ENCODE measurements at places on chromosomes 3 and 15.

GRCh38 chr3:33131331-33132018 is 17.7 kb downstream of the CRTAP start:
- peak; percentile 55 for DNase-seq

- DNase-seq: peak; percentile 85
Measured at GRCh38 chr15:82044373-82045178, 1.2 kb downstream of the MEX3B start.

DNA sequence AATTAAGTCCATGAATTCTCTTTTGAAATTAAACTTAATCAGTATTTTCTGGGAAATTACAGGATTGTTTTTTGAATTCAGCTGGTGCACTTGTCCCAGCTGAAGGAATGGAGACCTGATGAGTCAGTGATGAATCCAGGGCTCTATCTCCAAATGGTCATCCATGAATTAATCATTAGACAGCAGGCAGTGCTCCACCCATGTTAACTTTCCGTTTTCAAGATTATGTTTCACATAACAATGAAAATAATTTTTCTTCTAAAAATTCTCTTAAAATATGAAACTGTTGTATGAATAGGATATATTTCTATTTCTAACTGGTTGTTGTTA is 13.9 kb upstream of the PAQR9 start:
- DNase-seq: no peak

DNA sequence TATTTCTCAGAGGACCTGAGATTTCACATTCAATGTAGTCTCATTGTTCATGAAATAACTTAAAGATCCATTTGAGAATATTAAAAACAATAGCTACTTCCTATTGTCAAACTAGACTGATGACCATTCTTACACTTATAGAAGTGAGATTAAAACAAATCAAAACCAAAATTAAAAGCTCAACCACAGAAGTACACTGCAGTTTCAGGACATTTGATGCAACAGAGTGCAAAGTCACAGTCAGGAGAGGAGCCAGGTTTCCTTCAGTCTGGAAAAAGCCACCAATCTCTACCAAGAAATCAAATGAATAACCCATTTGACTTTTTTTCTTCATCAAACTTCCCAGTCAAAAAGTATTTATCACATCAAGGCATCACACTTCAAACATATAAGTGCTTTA is 5.5 kb downstream of the CCPG1 start:
- no peak for DNase-seq

- no peak for DNase-seq
Measured at GRCh38 chr15:91752081-91752785, 101.3 kb upstream of the SLCO3A1 start.

- DNase-seq: no peak
Measured at GRCh38 chr3:124396339-124396950, 333.8 kb upstream of the UMPS start.

- no peak for DNase-seq
Measured at GRCh38 chr3:95775486-95776094, 1038.8 kb upstream of the EPHA6 start.

GRCh38 chr3:55884491-55885285 is 397.6 kb upstream of the WNT5A start:
- DNase-seq: no peak

- no peak for DNase-seq
Measured at GRCh38 chr15:60830479-60830878, 351.5 kb upstream of the ICE2 start.

- DNase-seq: no peak
Measured at GRCh38 chr3:94778289-94778688, 715.4 kb downstream of the NSUN3 start.

DNA sequence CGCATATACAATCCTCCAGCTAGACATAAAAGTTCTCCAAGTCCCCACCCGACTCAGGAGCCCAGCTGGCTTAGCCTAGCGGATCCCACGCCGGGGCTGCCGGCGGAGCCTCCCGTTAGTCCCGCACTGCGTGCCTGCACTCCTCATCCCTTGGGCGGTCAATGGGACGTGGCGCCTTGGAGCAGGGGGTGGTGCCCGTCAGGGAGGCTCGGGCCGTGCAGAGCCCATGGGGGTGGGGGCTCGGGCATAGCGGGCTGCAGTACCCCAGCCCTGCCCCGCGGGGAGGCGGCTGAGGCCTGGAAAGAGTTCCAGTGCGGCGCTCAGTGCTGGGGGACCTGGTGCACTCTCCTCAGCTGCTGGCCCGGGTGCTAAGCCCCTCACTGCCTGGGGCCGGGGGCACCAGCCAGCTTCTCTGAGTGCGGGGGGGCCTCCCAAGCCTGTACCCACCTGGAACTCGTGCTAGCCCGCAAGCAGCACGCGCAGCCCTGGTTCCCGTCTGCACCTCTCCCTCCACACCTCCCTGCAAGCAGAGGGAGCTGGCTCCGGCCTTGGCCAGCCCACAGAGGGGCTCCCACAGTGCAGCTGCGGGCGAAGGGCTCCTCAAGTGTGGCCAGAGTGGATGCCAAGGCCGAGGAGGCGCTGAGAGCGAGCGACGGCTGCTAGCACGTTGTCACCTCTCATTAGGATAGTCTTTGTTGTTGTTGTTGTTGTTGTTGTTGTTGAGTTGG is 12.2 kb upstream of the CCDC50 start:
- DNase-seq: no peak

DNA sequence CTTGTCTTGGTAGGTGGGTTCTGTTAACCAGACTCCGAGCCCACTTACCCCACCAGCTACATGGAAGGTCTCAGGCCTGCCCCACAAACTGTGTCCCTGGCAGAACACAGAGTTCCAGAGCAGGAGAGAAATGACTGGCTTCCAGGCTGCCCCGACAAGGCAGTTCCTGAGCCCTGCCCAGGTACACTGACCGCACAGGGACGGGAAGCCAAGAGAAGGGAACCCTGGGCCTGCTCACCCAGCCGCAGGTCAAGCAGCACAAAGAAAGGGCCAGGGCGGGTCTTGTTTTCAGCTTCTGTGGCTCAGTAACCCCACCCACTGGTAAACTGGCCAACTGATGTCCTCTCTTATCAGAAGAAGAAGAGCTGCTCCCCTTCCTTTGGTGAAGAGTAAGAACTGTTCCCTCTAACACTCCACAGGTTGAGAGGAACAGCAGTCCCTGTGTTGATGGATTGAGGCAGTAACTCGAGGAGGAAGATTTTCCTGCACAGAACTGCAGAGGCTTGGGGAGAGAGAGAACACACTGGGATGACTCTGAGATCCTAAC is 68.4 kb downstream of the CRTC3 start:
- peak; percentile 33 for DNase-seq

DNA sequence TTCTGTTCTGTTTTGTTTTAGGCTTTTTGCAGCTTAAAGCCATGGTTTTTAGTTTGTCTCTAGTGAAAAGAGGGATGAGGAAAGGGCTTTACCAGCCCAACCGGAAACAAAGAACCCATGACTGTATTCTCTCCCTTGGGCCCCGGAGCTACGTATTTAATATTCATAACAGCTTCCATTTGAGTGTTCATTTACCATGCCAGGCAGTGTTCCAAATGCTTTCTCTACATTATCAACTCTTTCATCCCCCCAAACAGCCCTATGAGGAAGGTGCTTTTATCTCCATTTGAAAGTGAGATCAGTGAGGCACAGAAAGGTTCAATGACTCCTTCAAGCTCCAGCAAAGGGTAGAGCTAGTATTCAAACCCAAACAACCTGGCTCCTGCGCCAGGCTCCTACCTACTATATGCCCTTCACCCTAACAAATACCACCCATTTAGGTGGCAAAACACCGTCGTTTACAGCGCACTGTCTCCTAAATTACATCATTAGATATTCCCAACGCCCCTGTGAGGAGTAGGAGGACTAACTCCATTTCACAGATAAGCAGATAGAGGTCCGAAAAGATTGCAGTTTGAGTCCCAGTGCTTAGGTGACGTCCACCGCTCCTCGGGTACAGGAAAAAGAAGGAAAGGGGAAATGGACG is 27.9 kb downstream of the GTPBP8 start:
- DNase-seq: peak; percentile 24

- DNase-seq: peak; percentile 24
Measured at GRCh38 chr3:81816473-81817250, 55.2 kb upstream of the GBE1 start.

GRCh38 chr15:100602823-100603393 is 519 bp downstream of the ASB7 start:
- DNase-seq: no peak

DNA sequence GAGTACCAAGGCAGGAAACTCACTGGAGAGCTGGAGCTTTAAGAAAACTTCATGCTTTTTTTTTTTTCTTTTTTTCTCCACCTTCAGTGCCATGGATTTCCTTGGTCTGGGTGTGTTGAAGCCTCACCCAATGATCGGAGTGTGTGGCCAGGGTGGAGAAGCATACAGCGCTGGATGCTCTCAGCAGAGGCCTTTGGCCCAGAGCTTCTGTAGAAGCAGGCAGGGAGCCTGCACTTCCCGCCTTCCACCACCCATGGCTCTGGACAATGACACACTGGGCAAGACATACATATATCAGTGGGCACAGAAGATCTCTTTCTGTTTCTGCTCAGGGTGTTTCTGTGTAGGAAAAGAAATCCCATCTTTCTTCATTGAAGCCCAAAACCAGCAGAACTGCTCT is 55.8 kb upstream of the ACAD9 start:
- DNase-seq: no peak

DNA sequence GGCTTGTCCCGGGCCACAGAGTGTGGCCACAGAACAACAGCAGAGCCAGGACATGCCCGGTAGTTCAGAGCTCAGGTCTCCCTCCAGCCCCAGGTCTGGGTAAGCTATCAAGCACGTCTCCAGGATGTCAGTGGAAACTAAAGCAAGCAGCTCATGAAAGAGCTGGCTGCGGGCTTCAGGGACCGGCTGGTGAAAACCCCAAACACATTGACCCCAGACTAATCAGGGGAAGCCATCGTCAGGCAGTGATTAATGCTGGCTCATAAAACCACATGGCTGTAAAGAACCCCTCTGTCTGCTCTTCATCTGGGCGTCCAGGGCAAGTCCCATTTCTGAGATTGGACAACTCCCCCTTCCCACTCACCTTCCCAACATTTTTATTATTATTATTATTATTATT is 37.8 kb downstream of the LMCD1 start:
- no peak for DNase-seq

GRCh38 chr3:78791753-78792152 is 976.0 kb downstream of the ROBO1 start:
- peak; percentile 24 for DNase-seq

- DNase-seq: no peak
Measured at GRCh38 chr15:70439304-70439877, 324.0 kb downstream of the UACA start.

- DNase-seq: no peak
Measured at GRCh38 chr3:10599017-10599416, 93.6 kb upstream of the ATP2B2 start.

- DNase-seq: no peak
Measured at GRCh38 chr15:73078722-73079121, 26.5 kb downstream of the NEO1 start.

- no peak for DNase-seq
Measured at GRCh38 chr3:114223143-114223542, 14.2 kb downstream of the ZNF80 start.

- no peak for DNase-seq
Measured at GRCh38 chr3:13425689-13426088, 5.6 kb upstream of the NUP210 start.

- DNase-seq: no peak
Measured at GRCh38 chr3:132062535-132062934, 27.7 kb upstream of the CPNE4 start.

GRCh38 chr3:55813268-55814097 is 326.4 kb upstream of the WNT5A start:
- no peak for DNase-seq

GRCh38 chr15:40785814-40786213 is 16.0 kb downstream of the C15orf62 start:
- no peak for DNase-seq
